CD8-positive, alpha-beta memory T cell (primary cell): ENCODE measurements at places on chromosomes 16 and 17. TPM values are rescaled to one million over a fixed set of nuclear protein-coding genes. Genes with fewer than 3 reads are reported as not detected.

C17orf113 gene
- polyA plus RNA-seq: 0.10 TPM

CFAP119 gene
- 0.25 TPM for polyA plus RNA-seq

CCL1 gene
- polyA plus RNA-seq: not detected

ZNF750 gene
- not detected for polyA plus RNA-seq

GPR179 gene
- polyA plus RNA-seq: not detected

DNA sequence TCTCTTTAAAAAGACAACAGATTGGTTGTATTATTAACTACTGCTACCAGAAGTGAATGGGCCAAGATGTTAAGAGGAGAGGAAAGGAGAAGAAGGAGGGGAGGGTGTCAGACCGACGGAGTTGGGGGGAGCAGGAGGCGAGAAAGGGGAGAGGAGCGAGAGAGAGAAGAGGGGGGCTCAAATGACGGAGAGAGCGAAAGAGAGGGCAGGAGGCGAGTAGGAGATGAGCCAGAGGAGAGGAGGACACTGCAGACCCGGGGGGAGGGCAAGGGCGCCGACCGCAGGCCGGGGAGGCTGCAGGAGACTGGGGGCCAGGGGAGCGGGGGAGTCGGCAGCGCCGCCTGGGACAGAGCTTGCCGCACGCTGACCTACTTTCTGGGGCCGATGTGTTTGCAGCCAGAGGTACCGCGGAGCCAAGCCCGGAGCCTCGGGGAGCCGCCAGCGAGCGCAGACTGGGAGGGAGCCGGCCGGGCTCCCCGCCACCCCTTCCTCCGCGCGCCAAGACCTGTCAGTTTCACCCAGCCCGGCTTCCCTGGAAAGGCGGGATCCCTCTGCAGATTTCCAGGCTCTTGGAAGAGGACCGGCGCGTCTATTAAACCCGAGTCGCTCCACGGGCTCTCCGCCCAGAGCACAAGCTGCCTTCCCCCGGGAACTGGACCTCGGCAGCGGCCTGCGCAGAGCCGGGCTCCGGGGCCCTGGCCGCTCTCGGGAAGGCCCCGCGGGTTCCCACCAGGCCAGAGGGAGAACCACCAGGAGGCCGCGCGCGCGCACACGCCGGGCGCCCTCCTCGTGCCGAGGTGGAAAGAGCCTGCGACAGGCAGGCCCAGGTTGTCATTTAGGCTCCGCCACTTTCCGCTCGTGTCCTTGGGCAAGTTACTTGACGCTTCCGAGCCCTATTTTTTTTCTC is 74.6 kb downstream of the CMC2 start:
- no peaks in the 10 kb centered on the region for H3K36me3 ChIP-seq
- no peak overlapping the region for H3K27ac ChIP-seq
- no peak for DNase-seq
- H3K4me1 ChIP-seq: no peaks in the 10 kb centered on the region
- no peak overlapping the region for H3K4me3 ChIP-seq
- peaks cover 13% of the 10 kb centered on the region for H3K27me3 ChIP-seq

DNA sequence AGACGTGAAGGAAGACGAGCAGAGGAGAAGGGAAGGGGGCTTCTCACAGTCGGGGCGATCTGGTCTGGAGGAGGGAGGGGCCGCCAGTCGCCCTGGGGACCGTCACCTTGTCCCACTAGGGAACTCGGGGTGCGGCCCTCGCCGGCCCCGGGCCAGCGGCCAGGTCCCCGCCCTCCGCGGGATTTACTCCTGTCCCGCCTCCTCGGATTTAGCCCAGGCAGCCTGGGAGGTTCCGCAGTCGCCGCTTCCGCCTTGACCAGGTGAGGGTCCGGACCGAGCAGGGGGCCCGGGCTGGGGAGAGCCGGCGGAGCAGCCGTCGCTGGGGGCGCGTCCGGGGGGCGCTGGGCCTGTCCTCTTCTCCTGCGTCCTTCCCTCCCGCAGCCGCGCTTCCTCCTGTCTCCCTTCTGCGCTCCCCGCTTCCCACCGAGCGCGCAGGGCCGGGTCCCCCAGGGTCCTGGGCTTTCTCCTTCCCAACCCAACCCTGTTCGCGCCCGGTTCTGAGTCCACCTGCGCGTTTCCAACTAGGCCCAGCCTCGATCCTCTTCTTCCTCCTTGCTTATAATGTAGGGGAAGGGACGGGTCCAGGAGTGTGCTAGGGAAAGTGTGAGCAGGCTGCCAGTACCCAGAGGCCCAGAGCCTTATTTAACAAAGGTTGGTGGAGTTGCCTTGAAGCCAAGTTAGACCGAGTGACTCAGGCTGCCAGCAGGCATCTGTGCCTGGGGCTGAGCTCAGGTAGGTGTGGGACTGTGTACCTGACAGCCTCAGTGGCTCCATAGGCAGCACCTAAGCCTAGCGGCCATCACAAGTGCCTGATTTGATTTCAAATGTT is at the start of gene TNK1:
TSS of gene TNK1 (plus strand) at position 235 of the 829 bp plus-strand sequence. CDS start 1,838 bp downstream, outside the sequence.
- H3K36me3 ChIP-seq: no peaks in the 10 kb centered on the region
- no peak for DNase-seq
- H3K27me3 ChIP-seq: peaks cover 16% of the 10 kb centered on the region
- peak within 1 kb of the TSS; percentile 9 for H3K27ac ChIP-seq

DNA sequence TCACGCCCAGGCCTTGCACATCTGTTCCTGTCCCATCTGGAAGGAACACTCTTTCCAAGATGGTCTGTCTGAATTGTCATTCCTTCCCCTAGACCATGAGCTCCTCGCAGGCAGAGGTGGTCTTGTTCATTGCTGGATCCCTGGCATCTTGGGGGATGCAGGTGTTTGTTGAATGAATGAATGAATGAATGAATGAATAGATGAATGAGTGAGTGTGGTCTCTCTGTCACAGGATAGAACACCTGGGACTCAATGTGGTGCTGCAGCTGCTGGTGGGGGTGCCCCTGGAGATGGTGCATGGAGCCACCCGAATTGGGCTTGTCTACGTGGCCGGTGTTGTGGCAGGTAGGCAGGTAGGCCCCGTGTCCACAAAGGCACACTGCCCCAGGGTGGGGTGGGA is 32.2 kb downstream of the RHBDL3 start:
- no peak overlapping the region for H3K4me3 ChIP-seq
- H3K27me3 ChIP-seq: no peaks in the 10 kb centered on the region
- no peaks in the 10 kb centered on the region for H3K36me3 ChIP-seq

GRCh38 chr17:29257756-29258155 is 11.1 kb downstream of the CRYBA1 start:
- peaks cover 5% of the 10 kb centered on the region for H3K4me1 ChIP-seq
- H3K4me3 ChIP-seq: no peak overlapping the region
- H3K27ac ChIP-seq: no peak overlapping the region
- H3K27me3 ChIP-seq: no peaks in the 10 kb centered on the region
- peaks cover 18% of the 10 kb centered on the region for H3K36me3 ChIP-seq
- DNase-seq: no peak

GRCh38 chr17:19243838-19244237 is 6.7 kb downstream of the EPN2 start:
- DNase-seq: no peak
- no peaks in the 10 kb centered on the region for H3K27me3 ChIP-seq
- no peak overlapping the region for H3K27ac ChIP-seq
- no peaks in the 10 kb centered on the region for H3K4me1 ChIP-seq

GRCh38 chr16:86663685-86664521 is 85.6 kb downstream of the FOXL1 start:
- no peak for DNase-seq
- H3K27ac ChIP-seq: no peak overlapping the region
- H3K4me3 ChIP-seq: no peak overlapping the region
- H3K27me3 ChIP-seq: no peaks in the 10 kb centered on the region
- H3K4me1 ChIP-seq: peaks cover 5% of the 10 kb centered on the region
